Renal cortex interstitium (tissue), 15 donors: ENCODE measurements at places on chromosomes 5 and 9. TPM values are rescaled to one million over a fixed set of nuclear protein-coding genes. Genes with fewer than 3 reads are reported as not detected.

DNA sequence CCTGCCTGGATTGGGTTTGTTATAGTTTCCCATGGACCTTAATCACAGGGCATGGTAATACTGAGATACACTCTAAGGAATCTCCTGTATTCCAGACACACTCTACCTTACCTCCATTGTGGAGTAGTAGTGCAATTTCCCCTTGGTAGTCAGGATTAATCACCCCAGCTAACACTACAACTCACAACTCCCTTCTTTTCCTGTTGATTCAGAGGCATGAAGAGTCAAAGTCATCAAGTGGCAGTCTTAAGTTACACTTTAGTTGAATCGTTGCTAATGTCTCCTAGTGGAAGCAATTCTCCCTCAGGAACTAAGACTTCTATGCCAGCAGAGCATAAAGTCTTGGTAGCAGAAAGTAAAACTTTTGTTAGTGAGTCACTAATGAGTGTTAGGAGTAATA is 122.7 kb upstream of the APC start:
- no peak for DNase-seq

- no peak for DNase-seq
Measured at GRCh38 chr9:137217276-137218211, 4.5 kb downstream of the RNF208 start.

DNA sequence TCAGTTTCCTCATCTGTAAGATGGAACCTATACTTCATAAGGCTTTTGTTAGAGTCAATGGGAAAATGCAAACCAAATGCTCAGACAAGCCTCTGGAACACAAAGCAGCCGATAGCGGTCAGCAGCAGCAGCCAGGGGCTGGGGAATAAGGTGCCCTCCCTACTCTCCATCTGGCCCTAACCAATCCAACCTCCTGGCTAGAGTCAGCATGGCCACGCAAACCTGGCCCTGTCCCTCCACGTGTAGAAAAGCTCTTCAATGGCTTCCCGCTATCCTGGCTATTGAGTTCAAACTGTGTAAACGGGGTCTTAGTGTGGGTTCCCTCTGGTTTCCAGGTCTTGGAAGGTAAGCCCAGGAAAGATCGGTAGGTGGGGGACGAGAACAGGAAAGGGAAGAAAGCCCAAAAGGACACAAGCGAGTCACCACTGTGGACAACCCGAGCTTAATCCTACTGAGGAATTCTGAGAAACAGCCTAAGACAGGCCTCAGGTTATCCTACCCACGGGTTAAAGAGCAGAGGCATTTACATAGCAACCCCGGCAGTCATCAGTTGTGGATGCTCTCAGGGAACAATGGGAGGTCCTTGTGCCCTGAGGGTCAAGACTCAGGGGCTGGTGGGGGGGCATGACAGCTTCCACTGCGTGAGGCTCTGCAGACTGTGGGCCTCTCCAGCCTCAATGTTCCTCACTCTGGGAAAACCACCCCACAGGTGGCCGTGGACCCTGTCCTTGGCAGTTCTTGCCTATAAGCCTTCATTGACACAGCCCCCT is 30.9 kb downstream of the FABP6 start:
- no peak for DNase-seq

DNA sequence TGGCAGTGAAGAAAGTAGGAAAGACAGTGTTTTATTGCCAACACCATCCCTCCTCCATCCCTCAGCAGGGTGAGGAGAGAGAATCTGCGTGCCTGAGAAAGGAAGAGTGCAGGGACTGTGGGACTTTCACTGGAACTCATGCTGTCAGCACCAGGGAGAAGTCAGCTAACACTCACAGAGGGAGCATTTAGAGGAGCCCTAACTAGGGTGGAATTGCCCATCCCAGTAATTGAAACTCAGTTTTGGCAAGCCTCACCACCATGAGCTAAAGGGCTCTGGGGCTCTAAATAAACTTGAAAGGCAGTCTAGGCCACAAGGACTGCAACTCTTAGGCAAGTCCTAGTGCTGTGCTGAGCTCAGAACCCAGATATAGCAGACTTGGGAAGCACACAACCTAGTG is 622.3 kb downstream of the SEMA5A start:
- no peak for DNase-seq

DNA sequence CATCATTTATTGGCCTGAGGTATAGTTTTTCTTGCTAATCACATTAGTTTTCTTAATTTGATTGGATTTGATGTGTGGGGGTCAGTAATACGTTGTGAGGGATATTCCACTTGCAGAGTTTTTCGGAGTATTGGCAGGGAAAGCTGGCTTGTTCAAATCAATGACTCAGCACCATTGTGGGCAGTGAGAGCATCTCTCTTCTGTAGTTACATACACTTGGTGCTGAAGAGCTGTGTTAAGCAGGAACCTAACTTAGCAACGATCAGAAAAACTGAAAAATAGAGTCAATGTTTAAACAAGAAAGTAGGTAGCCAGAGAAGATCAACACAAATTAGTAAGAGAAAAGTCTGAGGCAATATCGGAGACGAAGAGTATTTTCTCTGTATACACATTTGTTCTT is 344.6 kb upstream of the EDIL3 start:
- no peak for DNase-seq

DNA sequence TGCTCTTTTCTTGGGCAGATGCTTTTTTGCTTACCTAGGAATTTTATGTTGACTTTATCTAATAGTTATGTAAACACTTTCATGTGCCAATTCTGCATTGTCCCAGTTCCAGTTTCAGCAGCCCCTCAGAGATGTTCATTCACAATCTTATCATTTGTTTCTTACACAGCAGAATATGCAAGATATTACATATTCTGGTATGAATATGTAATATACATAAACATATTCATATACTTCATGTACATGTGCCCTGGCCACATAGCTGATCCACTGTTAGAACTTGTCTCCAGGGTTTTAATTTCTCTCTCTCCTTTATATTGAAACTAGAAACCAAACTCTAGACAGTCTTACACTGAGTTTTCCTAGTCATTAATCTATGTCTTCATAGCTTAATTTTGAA is 90.2 kb upstream of the PARP8 start:
- DNase-seq = no peak

DNA sequence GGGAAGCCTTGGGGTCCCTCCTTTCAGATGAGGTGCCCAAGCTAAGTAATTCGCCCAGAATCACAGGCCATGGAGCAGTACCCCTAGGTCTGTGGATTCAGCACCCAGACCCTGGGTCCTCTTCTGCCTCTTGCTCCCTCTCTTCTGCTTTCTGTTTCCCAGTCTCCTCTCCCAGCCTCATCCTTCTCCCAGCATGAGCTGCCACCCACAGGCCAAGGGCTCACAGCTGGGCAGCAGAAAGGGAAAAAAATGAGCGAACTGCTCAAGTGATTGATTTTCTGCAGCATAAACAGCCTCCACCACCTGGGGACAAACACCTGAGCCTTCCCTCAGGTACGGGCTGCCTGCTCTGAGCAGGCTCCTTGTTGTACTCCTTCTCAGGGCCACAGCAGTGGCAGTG is 113.9 kb upstream of the SAP30L start:
- no peak for DNase-seq

GRCh38 chr9:8869812-8870211 is 1070.2 kb upstream of the DMAC1 start:
- no peak for DNase-seq

DNA sequence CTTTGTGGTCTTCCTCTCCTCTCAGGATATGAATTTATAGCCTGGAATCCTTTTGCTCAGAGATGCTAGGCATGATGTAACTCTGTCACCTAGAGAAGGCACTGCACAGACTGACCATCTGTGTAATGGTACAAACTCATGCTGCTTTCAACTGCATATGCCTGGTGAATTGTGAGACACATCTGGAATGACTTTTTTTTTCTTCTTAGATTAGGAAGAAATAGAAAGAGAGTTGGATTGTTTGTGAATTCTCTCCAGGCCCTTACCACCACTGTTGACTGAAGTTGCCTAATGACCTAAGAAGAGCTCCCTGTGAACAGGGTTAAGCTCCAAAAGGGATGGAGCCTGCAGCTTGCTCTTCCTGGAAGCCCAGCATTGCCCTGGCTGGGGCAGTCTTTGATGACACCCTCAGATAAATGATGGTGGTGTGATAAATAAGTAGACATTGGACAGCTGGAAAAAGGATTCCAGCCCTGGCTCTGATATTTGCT is 47.8 kb upstream of the TRIM32 start:
- no peak for DNase-seq

GRCh38 chr9:115999498-115999897 is 154.1 kb upstream of the PAPPA start:
- DNase-seq = no peak

DNA sequence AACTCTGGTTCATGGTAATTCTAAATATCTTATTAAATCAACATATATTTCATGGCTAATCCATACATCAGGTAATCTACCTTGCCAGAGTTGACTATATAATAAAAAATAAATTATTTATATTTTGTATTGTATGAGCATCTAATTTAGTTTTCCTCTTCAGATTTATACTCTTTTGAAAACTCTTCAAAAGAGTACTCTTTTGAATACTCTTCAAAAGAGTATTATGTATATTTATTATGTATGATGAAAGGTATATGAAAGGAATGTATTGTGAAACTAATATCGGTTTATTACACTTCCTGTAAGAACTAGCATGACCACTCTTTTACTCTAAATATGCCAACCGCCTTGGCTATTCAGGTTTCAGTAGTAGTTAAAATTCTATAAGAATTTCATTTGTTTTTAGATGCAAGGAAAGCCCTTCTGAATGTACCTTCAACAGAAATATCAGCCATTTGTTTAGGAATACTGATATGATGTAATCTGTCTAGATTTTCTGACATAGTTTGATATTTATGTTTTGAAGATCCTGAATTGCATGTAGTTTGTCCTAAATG is 178.7 kb downstream of the WDR70 start:
- no peak for DNase-seq

DNA sequence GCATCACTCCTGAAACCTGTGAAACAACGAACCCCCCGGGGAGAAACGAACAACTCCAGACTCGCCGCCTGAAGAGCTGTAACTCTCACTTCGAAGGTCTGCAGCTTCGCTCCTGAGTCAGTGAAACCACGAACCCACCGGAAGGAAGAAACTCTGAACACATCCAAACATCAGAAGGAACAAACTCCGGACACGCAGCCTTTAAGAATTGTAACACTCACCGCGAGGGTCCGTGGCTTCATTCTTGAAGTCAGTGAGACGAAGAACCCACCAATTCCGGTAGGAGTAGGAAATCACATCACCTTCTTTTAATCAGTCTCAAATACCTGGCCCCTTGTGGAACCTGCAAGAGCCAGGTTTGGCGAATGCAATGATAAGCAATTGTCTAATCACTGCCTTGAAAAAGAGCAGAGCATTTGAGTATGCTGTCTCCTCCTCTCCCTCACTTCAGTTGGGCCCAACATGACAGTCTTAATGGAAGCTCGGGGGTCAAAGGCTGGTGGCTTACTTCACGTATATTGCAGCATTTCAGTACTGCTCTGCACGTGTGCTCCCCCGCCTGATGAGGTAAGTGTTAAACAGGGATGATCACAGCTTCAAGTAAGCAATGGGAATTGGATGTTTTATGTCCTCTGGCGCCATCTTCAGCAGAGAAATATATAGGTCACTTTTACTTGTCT is 473 bp downstream of the IRGM start:
- DNase-seq = peak; percentile 66

DNA sequence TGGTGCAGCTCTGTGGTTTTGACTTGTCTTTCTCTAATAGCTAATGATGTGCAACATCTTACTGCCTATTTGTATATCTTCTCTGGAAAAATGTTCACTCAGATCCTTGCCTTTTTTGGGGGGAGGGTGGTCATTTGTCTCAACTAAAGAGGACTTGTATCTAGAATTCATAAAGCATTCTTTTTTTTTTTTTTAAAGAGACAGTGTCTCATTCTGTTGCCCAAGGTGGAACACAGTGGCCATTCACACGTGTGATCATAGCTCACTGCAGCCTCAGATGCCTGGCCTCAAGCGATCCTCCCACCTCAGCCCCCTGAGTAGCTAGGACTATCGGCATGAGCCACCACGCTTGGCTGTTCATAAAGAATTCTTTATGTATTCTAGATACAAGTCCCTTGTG is 33.2 kb downstream of the HABP4 start:
- DNase-seq = no peak

DNA sequence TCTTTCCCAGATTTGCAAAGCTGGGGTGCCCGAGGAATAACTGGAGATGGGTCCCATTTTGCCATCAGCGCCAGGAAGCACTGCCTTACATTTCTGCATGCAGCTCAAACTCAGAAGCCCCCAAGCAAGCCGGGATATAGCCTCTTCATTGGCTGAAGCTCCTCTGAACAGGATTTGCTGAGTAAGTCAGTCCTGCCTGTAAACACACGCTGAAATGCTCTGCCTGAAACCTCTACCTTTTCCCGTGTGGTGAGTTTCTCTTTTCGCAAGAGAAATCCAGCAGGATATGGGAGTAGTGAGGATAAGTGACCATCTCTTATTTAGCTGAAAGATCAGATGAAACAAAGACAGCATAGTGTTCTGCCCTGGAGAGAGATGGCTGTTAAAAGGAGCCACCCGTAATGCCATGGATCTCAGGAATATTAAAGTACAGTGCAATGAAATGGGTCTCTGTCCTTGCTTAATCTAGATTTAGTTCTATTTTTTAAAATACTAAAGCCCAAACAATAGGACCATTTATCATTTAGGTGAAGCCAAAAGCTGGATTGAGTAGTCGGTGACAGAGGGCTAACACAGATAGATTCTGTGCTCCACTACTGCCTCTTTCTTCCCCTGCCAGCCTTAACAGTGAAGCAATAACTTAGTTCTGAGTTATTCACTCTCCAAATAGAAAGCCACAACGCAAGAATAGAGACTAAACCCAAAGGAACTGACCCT is 177.5 kb upstream of the PPP2R2B start:
- DNase-seq = no peak

DNA sequence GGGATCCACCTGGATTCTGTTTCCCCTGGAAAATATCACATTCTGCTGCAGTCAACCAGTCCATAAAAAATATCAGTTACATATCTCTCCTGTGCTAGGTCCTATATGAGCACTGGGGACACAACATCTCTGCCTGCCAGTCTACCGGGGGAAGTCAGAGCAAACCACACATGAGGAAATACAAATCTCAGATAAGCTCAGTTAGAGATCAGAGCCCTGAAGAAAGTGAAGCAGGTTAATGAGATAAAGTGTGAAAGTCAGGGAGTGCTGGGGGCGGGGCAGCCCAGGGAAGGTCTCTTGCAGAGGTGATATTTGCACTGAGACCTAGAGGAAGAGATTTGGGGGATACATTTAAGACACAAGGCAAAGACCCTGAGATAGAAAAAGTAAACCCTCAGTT is 67.8 kb upstream of the SLC1A1 start:
- DNase-seq = no peak

GRCh38 chr5:120241400-120241799 is 222.7 kb upstream of the PRR16 start:
- DNase-seq = no peak

Gene PCDHB12
- 5.0 TPM for polyA plus RNA-seq

Gene GPR151
- not detected for polyA plus RNA-seq

Gene PCDHB3
- 3.5 TPM for polyA plus RNA-seq

Gene NIPAL4
- polyA plus RNA-seq = 0.62 TPM

Gene AGGF1
- 34.4 TPM for polyA plus RNA-seq

Gene ALDH1A1
- 273 TPM for polyA plus RNA-seq

Gene KIF4B
- polyA plus RNA-seq = 0.30 TPM

Gene OTP
- polyA plus RNA-seq = not detected

Gene PCDHA13
- not detected for polyA plus RNA-seq

Gene TPRN
- polyA plus RNA-seq = 14.8 TPM
